Mucosa of gallbladder (tissue), 1 donor: ENCODE measurements at places on chromosomes 3 and 15. TPM values are rescaled to one million over a fixed set of nuclear protein-coding genes. Genes with fewer than 3 reads are reported as not detected.
A peak's percentile ranks its signal among the peaks of the same experiment; 100 is the strongest.

GRCh38 chr3:151979906-151980305, 106.5 kb downstream of the SUCNR1 start:
- DNase-seq, result no peak

GRCh38 chr3:116256843-116257485, 188.3 kb downstream of the LSAMP start:
- no peak for DNase-seq

The GLDN gene
- total RNA-seq, result 20.7 TPM

- DNase-seq, result peak; percentile 82
Observed at GRCh38 chr15:62275831-62276230, 110.7 kb upstream of the C2CD4B start.

GRCh38 chr15:66211670-66212562, 41.6 kb downstream of the MEGF11 start:
- DNase-seq, result no peak

DNA sequence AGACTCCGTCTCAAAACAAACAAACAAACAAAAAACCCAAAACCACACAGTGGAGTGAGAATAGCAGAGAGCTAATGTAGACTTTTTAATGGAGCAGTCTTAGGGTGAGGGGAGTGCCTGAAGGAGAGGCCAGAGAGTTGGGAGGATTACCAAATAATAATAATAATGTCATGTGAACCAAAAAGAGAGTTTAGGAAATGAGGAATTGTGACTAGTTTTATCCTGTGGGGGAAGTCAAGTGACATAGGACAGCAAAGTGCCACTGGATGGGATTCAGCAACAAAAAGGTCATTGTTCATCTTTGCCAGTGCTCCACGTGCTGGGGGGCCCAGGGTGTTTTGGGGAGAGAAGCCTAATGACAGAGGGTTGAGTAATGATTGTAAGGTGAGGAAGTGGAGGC, 12.9 kb downstream of the GPR87 start:
- DNase-seq, result no peak

- no peak for DNase-seq
Observed at GRCh38 chr15:68382286-68383007, 49.5 kb downstream of the ITGA11 start.

GRCh38 chr3:197368821-197369220, 70.4 kb upstream of the DLG1 start:
- no peak for DNase-seq

The CCR9 gene
- total RNA-seq, result 0.23 TPM

The POLR2M gene
- 95.9 TPM for total RNA-seq

DNA sequence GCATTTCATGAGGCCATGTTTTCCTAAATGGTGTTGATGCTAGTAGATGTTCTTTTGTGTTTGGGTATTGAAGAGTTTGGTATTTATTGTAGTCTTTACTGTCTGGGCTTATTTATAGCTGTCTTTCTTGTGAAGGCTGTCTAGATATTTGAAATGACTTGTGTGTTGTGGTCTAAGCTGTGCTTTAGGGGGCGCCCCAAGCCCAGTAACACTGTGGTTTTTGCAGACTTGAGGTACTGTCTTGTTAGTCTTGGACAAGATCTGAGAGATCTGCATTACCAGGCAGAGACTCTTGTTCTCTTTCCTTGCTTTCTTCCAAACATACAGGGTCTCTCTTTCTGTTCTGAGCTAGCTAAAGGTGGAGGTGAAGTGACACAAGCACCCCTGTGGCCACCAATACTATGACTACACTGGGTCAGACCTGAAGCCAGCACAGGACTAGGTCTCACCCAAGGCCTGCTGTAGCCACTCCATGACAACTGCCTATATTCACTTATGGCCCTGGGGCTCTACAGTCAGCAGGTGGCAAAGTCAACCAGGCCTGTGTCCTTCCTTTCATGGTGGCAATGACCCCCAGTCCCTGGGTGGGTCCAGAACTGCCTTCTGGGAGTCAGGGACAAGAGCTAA, 152.1 kb upstream of the TBC1D5 start:
- DNase-seq, result no peak

DNA sequence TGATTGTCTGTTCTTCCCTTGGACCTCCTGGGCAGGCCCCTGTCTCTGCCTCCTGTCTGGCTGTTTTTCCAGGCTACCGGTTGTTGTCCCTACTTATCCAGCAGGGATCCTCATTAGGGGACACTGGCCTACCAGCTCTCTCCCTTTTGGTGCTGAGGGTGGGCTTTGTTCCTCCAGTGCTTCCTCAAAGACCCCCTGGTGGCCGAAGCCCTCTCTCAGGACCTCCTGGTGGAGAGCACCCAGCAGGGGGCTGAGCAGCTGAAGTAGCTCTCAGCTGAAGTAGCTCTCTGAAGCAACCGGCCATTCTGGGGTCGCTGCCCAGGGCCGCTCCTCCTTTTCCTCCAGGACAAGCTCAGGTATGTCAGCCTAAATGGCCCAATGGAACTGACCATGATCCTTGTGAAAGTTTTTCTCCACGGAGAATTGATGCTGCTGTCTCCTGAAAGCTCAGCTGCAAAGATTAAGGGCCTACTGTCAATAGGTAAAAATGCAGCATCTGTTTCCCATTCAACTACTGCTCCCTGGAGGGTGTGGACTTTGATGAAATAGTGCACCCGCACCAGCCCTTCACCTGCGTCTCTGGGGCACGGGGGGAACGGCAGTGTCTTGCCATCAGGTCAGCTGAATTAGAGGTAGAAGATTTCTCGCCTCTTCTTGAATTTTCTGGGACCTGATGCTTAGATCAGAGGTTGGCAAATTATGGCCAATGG, 27.6 kb downstream of the ARNT2 start:
- no peak for DNase-seq

DNA sequence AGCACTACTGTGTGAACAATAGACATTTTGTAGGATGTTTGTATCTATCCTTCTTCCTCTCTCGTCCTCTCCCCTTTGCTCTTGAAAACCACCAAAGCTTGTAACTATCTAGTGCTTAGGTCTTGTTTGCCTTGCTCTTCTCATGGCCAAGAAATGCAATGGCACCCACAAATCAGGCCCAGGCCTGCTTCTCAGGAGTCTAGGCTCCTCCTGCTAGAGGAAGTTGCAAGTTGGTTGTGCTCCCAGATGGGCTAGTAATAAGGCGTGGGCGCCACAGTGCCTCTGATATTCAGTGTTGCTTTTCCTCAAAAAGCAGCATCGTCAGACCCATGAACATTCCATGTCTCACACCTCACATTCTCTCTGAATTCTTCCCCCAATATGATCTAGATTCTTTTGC, 28.7 kb downstream of the ZNF385D start:
- no peak for DNase-seq

GRCh38 chr3:192887047-192887446, 30.6 kb downstream of the MB21D2 start:
- peak; percentile 43 for DNase-seq

DNA sequence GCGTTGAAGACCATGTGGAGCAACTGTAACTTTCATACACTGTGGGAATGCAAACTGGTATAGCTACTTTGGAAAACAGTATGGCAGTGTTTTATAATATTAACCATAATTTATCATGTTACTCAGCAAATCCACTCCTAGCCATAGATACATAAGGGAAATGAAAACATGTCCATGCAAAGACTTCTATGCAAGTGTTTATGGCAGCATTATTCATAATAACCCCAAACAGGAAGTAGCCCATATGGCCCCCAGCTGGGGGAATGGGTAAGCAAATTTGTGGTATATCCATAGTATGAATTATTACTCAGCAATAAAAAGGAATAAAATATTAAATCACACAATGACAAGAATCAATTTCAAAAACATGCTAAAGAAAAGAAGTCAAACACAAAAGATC, 23.0 kb upstream of the GATA2 start:
- DNase-seq, result no peak

The CHAC1 gene
- total RNA-seq, result 2.8 TPM

DNA sequence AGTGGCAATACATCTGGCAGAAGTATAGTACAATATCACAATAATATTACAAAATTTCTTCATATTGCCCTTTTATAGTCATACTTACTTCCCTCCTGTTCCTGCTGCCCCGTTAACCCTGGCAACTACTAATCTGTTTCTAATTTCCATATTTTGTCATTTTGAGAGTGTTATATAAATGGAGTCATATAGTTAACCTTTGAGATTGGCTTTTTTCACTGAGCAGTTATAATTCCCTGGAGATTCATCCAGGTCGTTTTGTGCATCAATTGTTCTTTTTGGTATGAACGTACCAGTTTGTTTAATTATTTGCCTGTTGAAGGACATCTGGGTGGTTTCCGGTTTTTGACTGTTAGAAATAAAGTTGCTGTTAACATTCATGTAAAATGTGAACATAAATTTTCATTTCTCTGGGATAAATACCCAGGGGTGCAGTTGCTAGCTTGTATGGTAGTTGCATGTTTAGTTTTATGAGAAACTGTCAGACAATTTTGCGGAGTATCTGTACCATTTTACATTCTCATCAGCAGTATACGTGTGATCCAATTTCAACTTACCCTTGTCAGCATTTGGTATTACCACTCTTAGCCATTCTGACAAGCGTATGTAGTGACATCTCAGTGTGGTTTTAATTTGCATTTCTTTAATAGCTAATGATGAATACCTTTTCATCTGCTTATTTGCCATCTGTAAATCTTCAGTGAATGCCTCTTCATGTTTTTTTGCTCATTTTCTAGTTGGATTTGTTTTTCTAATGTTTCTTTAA, 32.2 kb upstream of the IL20RB start:
- no peak for DNase-seq

The C3orf22 gene
- not detected for total RNA-seq

DNA sequence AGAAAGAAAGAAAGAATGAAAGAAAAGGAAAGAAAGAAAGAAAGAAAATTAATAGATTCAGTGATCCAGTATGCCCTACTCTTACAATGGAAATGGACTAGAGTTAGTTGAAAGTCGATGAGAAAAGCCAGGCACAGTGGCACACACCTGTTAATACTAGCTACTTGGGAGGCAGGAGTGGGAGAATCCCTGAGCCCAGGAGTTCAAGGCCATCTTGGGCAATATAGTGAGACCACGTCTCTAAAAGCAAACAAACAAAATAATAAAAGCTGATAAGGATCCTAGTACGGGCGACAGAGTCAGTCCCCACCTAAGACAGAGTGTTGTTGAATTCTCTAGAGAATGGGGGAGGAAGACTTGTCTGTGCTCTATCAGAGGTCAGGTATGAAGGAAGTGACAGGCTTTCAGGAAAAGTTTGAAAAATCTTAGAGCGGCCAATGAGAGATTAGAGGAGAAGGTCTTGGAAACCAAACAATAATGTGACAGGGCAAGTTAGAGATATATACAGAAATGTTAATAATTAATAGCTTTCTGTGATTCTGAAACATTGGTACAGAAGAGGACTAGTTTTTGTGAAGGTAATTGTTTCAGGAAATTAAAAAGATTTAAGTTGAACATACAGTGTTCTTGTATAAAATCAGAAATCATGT, 117.9 kb upstream of the PTX3 start:
- no peak for DNase-seq

GRCh38 chr3:31980530-31981205, 394 bp downstream of the OSBPL10 start:
- peak; percentile 62 for DNase-seq

The SOX14 gene
- not detected for total RNA-seq

GRCh38 chr3:186214670-186215069, 105.8 kb upstream of the ETV5 start:
- DNase-seq, result no peak

DNA sequence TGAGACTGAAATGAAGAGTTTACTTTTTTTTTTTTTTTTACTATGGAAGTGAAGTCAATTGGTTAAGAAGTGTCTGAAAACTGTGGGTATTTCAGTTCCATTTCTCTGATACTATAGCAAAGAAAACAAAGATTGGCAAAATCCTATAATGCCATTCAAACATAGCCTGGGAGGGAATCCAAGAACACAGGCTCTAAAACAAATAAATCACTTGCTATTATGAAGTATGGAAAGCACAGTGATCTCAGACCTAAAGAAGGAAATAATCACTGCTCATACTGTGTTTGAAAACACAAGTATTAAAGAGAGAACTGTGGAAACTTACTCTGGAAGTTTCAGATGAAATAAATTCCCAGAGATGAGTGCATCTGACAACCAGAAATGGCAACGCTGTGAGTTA, 12.0 kb downstream of the SAMMSON start:
- no peak for DNase-seq

The ADGRG7 gene
- 2.0 TPM for total RNA-seq

The LSMEM2 gene
- total RNA-seq, result 0.95 TPM

- DNase-seq, result no peak
Observed at GRCh38 chr3:133588784-133589465, 15.4 kb downstream of the CDV3 start.

DNA sequence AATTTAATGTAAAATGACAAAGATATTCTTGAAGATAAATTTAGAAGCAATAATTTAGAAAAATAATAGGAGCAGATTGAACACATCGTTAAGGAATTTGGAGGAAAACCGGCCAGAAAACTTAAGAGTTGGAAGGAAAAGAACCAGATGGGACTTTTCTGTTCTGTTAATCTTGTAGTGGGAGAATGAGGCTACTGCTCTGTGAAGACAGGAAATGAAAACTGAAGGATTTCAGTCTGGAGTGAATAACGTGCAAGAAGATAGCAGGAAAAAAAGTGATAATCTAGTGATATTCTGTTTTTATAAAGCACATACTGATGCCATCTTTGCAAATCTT, 74.2 kb downstream of the DPPA2 start:
- no peak for DNase-seq

The CD86 gene
- 10.5 TPM for total RNA-seq

DNA sequence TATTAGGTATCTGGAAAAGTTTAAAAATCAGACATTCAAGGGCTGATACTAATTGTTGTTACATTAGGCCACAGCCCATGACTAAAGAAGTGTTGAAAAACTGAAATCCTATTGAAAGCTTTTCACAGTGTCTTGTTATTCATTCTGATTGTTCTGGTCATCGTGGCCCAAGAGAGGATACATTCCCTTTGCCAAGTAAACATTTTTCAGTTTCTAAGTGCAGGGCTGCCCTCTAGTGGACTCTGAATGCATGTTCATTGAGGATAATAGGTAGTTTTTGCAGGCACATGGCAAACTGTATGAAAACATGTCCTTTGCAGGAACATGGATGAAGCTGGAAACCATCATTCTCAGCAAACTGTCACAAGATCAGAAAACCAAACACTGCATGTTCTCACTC, 181.1 kb downstream of the MYRIP start:
- DNase-seq, result peak; percentile 29
